ENCODE measurements at places on chromosomes 1 and 21.

GRCh38 chr1:83131692-83131955, 867.3 kb downstream of the TTLL7 start:
- DNase-seq = no peak

DNA sequence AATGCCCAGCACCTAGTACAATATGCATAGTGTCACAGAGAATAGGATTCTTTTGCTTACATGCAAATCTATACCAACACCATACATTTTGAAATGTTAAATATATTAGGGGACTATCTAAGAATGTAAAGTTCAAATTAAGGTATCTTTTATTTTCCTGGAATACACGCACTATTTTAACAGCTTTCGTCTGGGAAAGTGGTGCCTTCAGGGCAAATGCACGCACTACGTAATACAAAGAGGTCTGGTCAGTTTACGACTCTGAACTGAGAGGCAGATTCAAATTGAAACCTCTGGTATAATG, 931 bp downstream of the FUBP1 start:
- no peak for DNase-seq

DNA sequence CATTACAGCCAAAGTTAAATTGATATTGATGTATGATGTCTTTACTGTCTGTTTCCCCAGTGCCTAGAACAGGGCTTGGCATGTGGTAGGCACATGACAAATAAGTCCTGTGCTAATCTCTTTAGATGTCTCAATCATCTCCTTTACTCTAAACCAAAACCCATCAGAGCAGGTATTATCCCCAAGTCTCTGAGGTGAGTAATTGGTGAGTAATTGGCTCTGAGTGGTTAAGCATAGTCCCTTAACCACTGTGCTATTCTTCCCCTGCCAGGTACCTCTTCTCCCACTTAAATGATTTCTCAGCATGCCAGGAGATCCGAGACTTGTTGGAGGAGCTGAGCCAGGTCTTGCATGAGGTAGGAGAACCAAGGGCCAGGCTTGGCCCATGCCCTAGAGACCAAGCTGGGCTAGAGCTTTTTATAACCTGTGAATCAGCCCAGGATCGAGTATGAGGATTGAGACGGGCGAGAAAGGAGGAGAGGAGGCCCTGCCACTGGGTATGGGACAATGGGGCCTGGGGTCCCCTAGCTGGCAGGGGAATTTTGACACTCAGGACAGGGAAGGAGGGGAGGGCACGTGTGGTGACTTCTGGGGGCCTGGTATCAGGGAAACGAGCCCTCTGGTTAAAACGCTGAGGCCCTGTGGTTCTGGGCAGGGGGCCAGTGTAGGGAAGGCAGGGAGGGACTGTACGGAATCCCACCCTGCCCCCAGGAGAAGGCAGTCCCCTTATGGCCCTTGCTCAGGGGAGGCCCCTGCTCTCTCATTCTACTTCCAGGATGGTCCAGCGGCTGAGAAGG, 4.5 kb downstream of the CNKSR1 start:
- no peak for DNase-seq

- DNase-seq = no peak
Measured at GRCh38 chr1:16984717-16985116, 4.3 kb upstream of the MFAP2 start.

DNA sequence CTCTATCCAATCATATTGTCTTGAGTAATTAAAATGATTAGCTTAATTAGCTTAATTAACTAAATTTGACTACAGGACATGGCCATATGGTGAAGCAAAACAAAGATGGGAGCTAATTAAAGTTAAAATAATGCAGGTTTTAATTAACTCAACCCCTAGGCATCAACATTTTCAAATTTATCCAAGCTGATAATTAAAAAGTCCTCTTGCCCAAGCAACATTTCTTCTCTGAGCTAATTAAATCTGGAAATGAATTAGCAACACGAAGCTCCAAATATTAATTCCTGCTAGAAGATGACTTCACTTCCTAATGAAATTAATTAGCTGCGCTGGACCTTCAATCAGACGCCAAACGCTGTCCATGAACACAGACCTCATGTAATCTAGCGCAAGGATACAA, 27.9 kb downstream of the LMO4 start:
- no peak for DNase-seq

DNA sequence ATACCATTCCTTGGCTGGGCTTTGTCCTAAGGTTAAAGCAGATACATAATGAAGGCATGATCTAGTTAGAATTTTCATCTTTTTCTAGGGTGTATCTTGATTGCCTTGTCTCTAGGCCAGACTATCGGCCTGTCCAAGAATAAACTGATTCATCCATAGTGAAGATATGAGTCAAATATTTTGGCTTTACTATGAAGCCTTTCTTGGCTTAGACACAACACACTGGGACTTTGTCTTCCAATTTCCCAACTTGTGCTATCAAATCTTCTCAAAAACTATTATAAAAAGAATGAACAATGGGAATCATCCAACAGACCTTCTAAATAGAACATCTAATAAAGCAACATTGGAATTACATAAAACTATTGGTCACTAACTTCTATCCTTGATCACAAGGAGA, 64.8 kb downstream of the WARS2 start:
- no peak for DNase-seq

- no peak for DNase-seq
Measured at GRCh38 chr21:46226920-46227599, 1.5 kb downstream of the LSS start.

- DNase-seq = no peak
Measured at GRCh38 chr21:14120091-14120734, 90.5 kb downstream of the LIPI start.

DNA sequence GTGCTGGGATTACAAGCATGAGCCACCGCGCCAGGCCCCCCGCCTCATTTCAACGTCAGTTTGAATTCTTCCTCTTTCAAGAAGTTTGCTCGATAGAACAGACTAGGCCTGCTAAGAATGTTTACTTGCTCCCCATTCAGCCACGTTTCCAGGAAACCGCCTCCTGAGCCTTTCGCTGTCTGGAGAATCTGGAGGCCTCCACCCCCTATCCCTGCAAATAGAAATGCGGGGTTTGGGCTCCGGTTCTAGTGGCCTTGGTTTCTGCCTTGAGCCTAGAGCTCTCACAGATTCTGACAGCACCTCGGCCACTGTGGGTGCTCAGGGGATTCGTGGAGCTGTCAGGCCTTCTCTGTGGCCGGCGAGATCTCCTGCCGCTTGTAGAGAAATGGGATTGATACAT, 84.3 kb downstream of the UBIAD1 start:
- no peak for DNase-seq

DNA sequence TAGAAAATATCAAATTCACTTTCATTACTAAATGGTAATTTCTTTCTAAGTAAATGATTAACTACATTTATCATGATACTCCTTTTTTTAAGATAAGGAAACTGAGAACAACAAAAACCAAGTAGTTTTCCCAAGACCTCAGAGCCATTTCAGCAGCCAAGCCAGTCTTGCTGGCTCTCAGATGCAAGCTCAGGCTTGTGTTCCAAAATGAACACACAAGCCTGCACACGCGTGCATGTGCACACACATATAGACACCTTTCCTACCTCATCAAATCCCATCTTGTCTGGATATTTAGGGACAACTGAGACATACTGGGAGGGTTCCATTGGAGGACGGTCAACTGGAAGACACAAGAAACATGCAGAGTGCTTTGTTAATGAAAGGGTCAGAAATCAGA, 83.0 kb downstream of the COLGALT2 start:
- DNase-seq = no peak

- DNase-seq = peak; percentile 15
Measured at GRCh38 chr1:218521414-218522169, 176.5 kb downstream of the TGFB2 start.

- no peak for DNase-seq
Measured at GRCh38 chr1:11134898-11135266, 35.2 kb upstream of the EXOSC10 start.

- DNase-seq = no peak
Measured at GRCh38 chr21:33026443-33026858, 716 bp downstream of the OLIG2 start.

DNA sequence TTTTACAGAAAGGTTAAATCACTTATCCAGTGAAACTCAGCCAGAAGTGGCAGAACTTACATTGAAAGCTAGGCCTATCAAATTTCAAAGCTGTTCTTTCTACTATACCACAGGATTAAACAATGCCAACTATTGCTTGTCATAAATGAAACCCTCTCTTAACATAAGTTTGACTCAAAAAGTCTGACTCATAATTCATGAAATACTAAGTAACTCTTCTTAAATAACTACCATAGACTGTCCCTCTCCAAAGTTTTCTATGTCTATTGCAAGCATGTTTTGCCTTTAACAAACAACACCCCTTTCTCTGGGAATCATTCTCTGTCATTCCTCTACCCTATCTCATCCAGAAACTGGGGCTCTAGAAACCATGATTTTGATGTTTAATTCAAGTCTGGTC, 109.5 kb upstream of the UBE2U start:
- DNase-seq = no peak

- DNase-seq = no peak
Measured at GRCh38 chr1:174953285-174954072, 46.3 kb upstream of the CACYBP start.

DNA sequence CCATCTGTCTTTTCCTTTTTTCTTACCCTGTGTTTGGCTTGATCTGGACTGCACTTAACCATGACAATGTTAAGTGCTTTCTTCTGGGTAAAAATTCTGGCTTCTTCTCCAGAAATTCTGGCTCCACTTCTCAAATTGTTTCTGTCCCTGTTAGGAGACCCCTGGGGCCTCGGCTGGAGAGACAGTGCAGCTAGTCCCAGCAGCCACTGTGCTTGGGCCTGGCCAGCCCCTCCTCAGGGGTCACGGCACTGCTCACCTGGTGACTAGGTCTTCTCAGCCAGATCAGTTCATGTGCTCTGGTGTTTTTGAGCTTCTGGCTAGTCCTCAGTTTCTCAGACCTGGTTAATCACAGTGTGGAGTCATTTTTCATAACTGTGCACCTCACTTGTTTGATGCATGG, 72.4 kb downstream of the ADARB1 start:
- no peak for DNase-seq

GRCh38 chr1:242435200-242435599, 89.3 kb downstream of the PLD5 start:
- DNase-seq = no peak

DNA sequence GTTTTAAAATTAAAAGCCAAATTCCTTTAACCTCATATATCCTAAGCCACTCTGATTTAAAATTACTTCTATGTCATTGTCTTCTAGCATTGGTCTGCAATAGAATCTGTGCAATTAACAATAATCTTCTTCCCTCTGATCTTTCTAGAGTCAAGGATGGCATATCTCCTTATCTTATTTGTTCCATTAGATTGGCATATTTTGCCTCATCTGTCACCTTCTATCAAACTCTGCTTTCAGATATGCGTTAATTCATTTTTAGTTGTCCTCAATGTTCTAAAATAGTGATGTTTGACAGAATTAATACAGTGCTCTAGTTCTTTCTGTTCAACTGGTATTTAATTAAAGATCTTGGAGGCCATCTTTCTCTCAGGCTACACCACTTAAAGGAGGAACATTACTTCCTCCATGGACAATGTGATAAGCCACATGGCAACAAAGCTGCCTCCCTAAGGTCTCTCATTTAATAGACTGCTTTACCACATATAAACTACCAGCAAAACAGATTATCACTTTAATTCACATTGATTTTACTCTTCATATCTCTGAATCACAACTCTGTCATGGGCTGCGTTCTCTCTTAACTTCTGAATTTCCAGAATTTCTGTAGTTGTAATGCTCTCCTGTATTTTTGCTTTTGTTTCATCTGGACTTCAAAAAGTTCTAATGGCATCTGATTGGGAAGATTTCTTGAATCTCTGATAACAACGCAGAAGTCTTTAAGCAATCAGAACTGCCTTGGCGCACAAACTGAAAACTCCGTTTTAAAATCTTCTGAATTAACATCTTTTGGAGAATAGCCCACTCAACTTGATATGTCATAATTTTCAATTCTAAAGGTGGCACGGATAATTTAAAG, 2.8 kb downstream of the NRIP1 start:
- DNase-seq = no peak

DNA sequence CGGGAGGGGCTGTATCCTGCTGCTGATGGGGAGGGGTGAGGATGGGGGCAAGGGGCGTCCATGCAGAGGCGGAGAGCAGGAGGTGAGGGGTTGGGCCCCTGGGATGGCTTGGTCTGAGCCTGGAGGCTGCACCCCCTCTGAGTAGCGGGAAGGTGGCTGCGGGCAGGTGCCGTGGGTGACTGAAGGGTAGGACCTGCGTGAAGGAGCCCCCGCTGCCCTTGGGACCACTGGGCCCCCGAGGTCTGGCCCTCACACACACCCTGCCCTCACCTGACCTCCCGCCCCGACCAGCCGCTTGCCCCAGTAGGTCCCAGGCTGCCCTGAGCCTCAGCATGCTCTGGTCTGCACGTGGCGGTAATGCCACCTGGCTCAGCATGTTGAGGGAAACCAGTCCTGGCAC, 12.8 kb upstream of the SKI start:
- no peak for DNase-seq

GRCh38 chr21:43211072-43211759, 42.4 kb downstream of the CRYAA start:
- no peak for DNase-seq

- DNase-seq = peak; percentile 65
Measured at GRCh38 chr1:54715493-54716298, at the start of gene TTC4. Gene TTC4 (plus strand): TSS chr1:54715861. CDS start chr1:54715909, 48 bp downstream.

DNA sequence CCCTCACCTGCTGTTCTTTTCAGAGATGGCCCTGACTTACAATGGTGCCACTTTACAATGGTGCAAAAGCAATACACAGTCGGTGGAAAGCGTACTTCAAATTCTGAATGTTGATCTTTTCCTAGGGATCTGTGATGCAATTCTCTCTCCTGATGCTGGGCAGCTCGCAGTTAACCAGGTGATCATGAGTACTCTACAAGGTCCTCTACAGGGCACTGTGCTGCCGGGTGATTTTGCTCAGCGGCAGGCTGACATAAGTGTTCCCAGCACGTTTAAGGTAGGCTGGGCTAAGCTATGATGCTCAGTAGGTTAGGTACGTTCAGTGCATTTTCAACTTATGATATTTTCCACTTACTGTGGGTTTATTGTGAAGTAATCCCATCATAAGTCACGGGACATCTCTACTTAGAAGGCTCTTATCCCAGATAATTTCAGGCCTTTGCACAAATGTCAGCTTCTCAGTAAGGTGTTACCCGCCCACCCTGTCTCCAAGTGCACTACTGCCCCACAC, 126.5 kb downstream of the KCNN3 start:
- no peak for DNase-seq

DNA sequence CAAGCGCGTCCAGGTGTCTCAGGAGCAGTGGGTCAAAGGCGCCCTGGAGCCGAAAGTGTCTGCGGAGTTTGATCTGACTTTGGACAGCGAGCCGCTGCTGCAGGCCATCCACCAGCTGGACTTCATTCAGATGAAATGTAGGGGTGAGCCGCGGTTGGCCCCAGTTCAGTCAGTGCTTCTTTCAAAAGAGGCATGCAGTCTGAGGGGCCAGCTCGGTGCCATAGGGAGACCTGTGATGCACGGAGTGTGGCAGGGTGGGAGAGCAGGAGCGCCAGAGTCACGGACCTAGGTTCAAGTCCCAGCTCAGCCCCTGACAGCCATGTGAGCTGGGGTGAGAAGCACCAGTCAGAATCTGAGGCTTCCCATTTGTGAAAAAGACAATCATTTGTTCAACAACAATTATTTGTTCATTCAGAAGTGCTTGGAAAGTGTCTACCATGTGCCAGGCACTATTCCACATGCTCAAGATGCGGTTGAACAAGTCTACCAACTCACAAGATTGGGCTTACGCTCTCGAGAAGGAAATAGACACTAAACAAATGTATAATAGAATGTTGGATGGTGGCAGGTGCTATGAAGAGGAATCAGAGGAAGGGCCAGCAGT, 39.5 kb upstream of the GNPAT start:
- DNase-seq = no peak
